Bronchus fibroblast of lung (primary cell): ENCODE measurements at places on chromosomes 12 and 14. TPM values are rescaled to one million over a fixed set of nuclear protein-coding genes. Genes with fewer than 3 reads are reported as not detected.

GPRC5D gene
- not detected in 2 replicates for total RNA-seq

TROAP gene
- total RNA-seq: 35.8 and 40.1 TPM in 2 replicates

COA8 gene
- total RNA-seq: 28.2 and 29.3 TPM in 2 replicates

SLC8A3 gene
- under 0.01 TPM in 1 of 2 replicates, not detected in the other for total RNA-seq

LRTM2 gene
- not detected in 2 replicates for total RNA-seq

C3AR1 gene
- total RNA-seq: not detected in 2 replicates

HSP90AA1 gene
- 497 and 561 TPM in 2 replicates for total RNA-seq

TSFM gene
- 30.8 and 31.8 TPM in 2 replicates for total RNA-seq

MYF5 gene
- total RNA-seq: not detected in 2 replicates

DBX2 gene
- total RNA-seq: not detected in 2 replicates

KCNC2 gene
- not detected in 2 replicates for total RNA-seq

ARG2 gene
- total RNA-seq: 1.2 and 2.4 TPM in 2 replicates

M6PR gene
- 76.0 and 76.3 TPM in 2 replicates for total RNA-seq

TIGAR gene
- total RNA-seq: 6.1 and 7.7 TPM in 2 replicates

MMP14 gene
- total RNA-seq: 226 and 239 TPM in 2 replicates

REP15 gene
- total RNA-seq: 0.67 and 0.89 TPM in 2 replicates

RSRC2 gene
- 18.6 and 27.1 TPM in 2 replicates for total RNA-seq

AGAP2 gene
- under 0.01 and 0.15 TPM in 2 replicates for total RNA-seq

HOMEZ gene
- total RNA-seq: 8.4 and 8.5 TPM in 2 replicates

SP1 gene
- 32.4 and 34.3 TPM in 2 replicates for total RNA-seq

WNK1 gene
- 30.3 and 30.9 TPM in 2 replicates for total RNA-seq

CLEC9A gene
- not detected in 2 replicates for total RNA-seq

SERPINA12 gene
- total RNA-seq: not detected in 2 replicates

SIX4 gene
- 21.0 and 23.5 TPM in 2 replicates for total RNA-seq

XRCC3 gene
- total RNA-seq: 34.3 and 43.4 TPM in 2 replicates

SLC25A21 gene
- 0.59 and 1.0 TPM in 2 replicates for total RNA-seq

MGAT4C gene
- not detected in 2 replicates for total RNA-seq
